ENCODE measurements at places on chromosomes 2 and 18.

DNA sequence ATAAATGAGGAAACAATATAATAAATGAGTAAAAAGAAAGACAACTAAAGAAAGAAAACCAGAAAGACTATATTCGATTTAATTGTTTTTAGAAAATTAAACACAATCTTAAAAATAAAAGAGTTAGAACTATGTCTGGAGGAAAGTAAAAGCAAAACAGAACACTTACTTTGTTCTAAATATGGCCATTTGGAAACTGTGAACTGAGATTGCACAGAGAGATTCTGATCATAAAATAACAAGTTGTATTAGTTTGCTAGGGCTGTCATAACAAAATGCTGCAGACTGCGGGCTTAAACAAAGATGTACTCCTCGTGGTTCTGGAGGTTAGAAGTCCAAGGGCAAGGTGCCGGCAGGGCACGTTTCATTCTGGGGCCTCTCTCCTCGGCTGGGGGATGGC, 128.1 kb upstream of the AQP4 start:
- no peaks in the 10 kb centered on the region for H3K4me1 ChIP-seq
- no peaks in the 10 kb centered on the region for H3K36me3 ChIP-seq
- DNase-seq: no peak
- H3K27ac ChIP-seq: no peak overlapping the region

- no peaks in the 10 kb centered on the region for H3K27me3 ChIP-seq
- no peak for DNase-seq
- no peak overlapping the region for H3K4me3 ChIP-seq
- no peak overlapping the region for H3K27ac ChIP-seq
- no peaks in the 10 kb centered on the region for H3K4me1 ChIP-seq
Observed at GRCh38 chr18:75309564-75309963, 99.0 kb downstream of the TSHZ1 start.

GRCh38 chr2:84417453-84418145, 41.5 kb downstream of the SUCLG1 start:
- H3K36me3 ChIP-seq: peaks cover 3% of the 10 kb centered on the region
- no peak for DNase-seq
- no peaks in the 10 kb centered on the region for H3K27me3 ChIP-seq
- H3K4me1 ChIP-seq: no peaks in the 10 kb centered on the region
- no peak overlapping the region for H3K4me3 ChIP-seq

DNA sequence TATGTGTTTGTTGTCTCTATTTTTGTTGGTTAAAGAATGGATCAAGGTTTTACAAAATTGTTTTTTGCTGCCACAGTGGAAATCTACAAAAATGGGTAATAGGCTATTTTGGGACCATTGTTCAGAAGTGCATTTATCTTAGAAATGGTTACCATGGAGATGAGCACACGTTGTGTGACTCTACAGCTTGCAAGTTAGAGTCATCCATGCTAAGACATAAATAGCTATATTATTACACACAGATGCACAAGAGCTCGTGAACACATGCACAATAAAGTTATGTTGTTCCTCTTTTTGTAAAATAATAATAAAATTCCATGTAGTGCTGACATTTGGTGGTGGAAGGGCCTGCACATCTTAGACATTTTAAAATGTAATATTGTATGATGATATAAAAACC, 15.5 kb upstream of the DUSP19 start:
- DNase-seq: no peak
- H3K36me3 ChIP-seq: no peaks in the 10 kb centered on the region
- no peaks in the 10 kb centered on the region for H3K27me3 ChIP-seq
- no peaks in the 10 kb centered on the region for H3K4me1 ChIP-seq

GRCh38 chr18:61608316-61608715, 275.1 kb downstream of the CDH20 start:
- H3K27ac ChIP-seq: no peak overlapping the region
- no peak for DNase-seq
- no peak overlapping the region for H3K4me3 ChIP-seq
- H3K36me3 ChIP-seq: no peaks in the 10 kb centered on the region

GRCh38 chr18:79684787-79685186, 5.2 kb downstream of the CTDP1 start:
- H3K4me1 ChIP-seq: peaks cover 20% of the 10 kb centered on the region
- DNase-seq: no peak
- no peaks in the 10 kb centered on the region for H3K36me3 ChIP-seq

GRCh38 chr18:8402237-8402636, 207.0 kb upstream of the RAB12 start:
- H3K4me3 ChIP-seq: no peak overlapping the region
- H3K27me3 ChIP-seq: no peaks in the 10 kb centered on the region
- H3K4me1 ChIP-seq: no peaks in the 10 kb centered on the region
- DNase-seq: no peak
- H3K36me3 ChIP-seq: peaks cover 74% of the 10 kb centered on the region

- H3K27ac ChIP-seq: no peak within 1 kb of the TSS
- H3K4me1 ChIP-seq: peaks cover 13% of the 10 kb centered on the region
- H3K36me3 ChIP-seq: no peaks in the 10 kb centered on the region
- peaks cover 32% of the 10 kb centered on the region for H3K27me3 ChIP-seq
- DNase-seq: no peak
- H3K4me3 ChIP-seq: no peak within 1 kb of the TSS
Observed at GRCh38 chr2:240140511-240140910, at the start of gene OTOS. OTOS (minus strand) TSS chr2:240140658; CDS start chr2:240140326, 332 bp downstream.

DNA sequence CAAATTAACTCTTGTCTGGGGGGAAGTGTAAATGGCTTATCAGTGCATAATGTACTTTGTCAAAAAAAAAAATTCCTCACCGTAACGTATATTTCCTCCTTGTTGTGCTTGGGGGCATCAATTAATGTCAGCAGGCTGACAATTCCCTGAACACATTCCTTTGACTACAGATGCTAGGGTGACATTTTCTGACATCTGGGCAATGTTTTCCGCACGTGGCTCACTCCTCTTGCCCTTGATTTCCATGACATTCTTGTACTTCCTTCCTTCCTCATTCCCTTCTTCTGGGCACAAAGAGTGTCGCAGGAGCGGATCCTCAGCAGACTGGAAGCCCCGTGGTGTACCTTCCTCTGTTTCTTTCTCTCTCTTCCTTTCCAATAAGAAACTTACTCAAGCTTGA, 173.7 kb downstream of the SP3 start:
- DNase-seq: no peak
- no peaks in the 10 kb centered on the region for H3K4me1 ChIP-seq
- H3K27ac ChIP-seq: no peak overlapping the region
- H3K4me3 ChIP-seq: no peak overlapping the region
- H3K36me3 ChIP-seq: no peaks in the 10 kb centered on the region

DNA sequence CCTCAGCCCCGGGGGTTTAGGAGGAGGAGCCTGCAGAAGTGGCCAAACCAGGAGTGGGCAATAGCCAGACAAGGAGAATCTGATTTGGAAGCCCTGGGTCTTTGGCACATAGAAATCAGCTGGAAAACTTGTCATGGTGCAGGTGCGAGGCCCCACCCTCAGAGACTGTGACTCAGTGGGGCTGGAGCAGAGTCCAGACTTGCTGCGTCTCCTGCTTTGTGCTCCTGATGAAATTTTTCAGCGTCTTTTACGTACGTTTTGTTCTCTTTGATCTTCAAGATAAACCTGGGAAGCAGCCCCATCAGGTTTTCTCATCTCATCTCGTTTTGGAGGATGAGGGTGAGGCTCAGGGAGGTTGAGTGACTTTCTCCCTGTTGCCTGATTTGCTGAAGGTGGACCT, 114.1 kb downstream of the CABLES1 start:
- no peak overlapping the region for H3K4me3 ChIP-seq
- no peaks in the 10 kb centered on the region for H3K36me3 ChIP-seq
- H3K27me3 ChIP-seq: no peaks in the 10 kb centered on the region
- DNase-seq: no peak

DNA sequence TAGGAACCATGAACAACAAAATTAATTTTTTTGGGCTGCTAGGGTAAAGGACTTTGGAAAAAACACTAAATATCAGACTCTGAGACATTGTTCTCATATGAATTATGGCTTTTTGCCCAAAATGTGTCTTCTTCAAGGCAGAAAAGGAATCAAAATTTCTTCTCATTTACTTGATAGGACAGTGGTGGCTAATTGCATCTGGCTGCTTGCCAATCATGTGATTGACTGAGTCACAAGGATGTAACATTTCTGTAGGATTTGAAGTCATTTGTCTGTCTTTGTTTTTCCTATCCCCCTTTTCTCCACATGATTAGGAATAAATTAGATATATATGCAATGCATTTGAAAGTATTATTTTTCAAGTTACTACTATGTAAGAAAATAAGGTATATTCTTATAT, 130.2 kb downstream of the SLC4A10 start:
- no peaks in the 10 kb centered on the region for H3K27me3 ChIP-seq
- H3K36me3 ChIP-seq: no peaks in the 10 kb centered on the region
- no peak for DNase-seq
- H3K4me1 ChIP-seq: no peaks in the 10 kb centered on the region
- no peak overlapping the region for H3K4me3 ChIP-seq
- no peak overlapping the region for H3K27ac ChIP-seq

DNA sequence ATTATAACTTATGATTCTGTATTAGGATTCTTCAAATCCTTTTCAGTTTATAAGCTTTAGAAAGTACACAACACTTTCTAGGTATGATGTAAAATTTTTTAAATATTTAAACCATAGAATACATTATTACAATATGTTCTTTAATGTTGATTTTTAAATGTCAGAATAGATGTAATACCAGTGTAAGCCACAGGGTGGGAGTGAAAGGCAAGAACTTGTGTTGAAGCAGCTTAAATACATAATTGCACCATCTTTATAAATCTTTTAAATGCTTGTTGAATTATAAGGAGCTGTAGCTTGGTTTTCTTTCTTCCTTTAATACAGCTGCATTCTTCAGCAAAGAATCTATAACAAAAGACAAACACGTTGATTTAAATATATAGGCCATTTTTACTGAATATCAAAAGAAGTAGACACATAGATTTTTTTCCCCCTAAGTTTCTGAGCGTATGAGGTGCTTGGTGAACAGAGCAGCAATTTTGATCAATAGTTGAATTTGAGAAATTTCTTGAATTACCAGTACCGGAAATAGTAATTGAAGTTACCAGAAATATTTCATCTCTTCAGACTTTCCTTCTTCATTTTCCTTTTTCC, 63.0 kb downstream of the TANK start:
- DNase-seq: no peak
- H3K4me1 ChIP-seq: no peaks in the 10 kb centered on the region
- no peak overlapping the region for H3K4me3 ChIP-seq
- peaks cover 37% of the 10 kb centered on the region for H3K36me3 ChIP-seq
- H3K27ac ChIP-seq: no peak overlapping the region

DNA sequence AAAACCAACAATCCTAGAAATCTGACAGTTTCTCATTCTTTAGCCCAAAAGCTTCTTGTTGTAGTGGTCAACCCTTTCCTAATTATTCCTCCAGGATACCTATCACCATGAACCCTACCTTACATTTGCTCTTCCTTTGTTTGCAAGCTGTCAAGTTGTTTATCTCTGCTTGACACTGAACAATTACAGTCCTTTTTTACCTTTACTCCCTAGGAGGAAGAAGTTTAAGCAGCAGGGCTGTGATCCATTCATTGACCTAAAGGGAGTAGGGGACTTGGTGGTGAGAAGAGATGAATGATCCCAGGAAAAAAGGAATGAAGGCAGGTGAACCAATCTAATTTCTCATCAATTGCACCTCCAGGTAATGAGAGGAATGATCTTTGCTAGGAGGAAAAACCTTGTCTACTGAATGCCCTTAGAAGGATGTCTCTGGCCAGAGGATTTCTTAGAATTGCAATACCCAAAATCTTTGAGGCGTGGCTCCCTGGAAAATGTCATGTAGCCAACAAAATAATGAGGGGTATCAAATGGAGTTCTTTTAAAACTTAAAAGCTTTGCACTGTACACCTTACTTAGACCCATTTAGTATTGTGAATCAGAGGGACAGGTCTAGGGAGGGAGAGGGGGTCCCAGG, 47.7 kb downstream of the MREG start:
- DNase-seq: no peak
- H3K4me1 ChIP-seq: no peaks in the 10 kb centered on the region
- no peak overlapping the region for H3K27ac ChIP-seq
- no peaks in the 10 kb centered on the region for H3K27me3 ChIP-seq

GRCh38 chr2:171512683-171513195, 9.5 kb upstream of the CYBRD1 start:
- no peaks in the 10 kb centered on the region for H3K36me3 ChIP-seq
- no peak overlapping the region for H3K4me3 ChIP-seq
- no peaks in the 10 kb centered on the region for H3K27me3 ChIP-seq

All from tibial artery (tissue), 4 donors.